ENCODE measurements at places on chromosomes 7 and 10.

DNA sequence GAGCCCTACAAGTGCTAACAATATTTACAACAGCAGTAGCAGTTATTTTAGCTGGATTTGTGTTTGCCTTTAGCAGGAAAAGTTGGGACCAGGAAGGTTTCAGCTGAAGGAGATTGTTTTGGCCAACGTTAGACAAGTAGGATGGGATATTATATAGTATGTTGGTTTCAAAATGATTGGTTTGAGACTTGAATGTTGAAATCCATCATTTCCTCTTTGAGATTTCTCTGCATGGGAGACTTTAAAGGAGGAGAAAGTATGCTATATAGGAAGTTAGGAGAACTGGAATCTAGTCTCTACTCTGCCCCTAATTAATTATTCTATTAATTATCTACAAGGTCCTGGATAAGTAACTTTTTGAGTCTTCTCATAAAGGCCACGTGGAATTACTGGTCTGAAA lies 263.8 kb downstream of the PTEN start:
- no peak for DNase-seq

DNA sequence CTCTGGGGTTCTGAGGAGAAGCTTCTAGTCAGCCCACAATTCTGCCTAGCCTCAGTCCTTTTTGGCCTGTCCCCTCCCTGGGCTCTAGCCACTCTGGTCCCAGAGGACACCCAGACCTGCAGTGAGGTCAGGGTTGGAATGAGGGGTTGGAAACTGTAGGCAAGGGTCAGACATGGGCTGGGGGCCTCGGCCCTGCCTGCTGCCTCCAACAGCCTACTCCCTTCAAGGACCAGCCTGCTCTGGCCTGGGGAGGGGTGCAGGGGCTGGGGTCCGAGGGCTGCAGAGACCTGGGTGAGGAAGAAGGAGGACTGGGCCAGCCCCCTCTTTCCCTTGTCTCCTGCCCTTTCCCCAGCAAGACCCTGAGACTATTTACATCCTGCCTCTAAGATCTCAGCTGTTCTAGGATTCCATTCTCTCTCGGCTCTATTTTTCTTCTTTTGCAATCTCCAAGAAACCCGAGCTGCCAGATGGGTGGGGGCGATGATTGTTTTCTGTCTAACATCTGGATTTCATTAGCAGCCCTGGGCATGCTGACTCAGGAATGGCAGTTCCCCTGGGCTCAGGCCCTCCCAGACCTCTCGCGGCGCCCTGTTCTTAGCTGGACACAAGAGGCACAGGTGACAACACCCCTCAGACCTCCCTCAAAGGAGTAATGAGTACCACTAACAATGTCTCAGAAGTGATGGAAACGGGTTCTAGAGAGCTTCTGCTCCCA lies 23.1 kb downstream of the ZCCHC24 start:
- peak; percentile 95 for DNase-seq

DNA sequence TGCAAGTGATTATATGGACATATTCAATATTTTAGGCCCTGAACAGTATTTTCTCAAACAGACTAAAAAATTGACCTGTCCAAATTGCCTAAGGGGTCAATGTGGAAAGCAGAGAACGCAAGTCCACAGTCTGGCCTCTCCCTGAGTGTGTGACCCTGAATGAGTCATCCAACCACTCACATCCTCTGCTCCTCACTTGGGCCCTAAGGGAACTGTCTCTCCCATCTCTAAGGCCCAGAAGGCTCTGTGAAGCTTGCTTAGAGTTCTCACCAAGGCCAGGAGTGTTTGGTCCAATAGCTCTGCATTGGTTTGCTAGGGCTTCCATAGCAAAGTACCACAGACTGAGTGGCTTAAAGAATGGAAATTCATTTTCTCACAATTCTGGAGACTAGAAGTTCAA lies 155.1 kb downstream of the LSM5 start:
- DNase-seq, result no peak

DNA sequence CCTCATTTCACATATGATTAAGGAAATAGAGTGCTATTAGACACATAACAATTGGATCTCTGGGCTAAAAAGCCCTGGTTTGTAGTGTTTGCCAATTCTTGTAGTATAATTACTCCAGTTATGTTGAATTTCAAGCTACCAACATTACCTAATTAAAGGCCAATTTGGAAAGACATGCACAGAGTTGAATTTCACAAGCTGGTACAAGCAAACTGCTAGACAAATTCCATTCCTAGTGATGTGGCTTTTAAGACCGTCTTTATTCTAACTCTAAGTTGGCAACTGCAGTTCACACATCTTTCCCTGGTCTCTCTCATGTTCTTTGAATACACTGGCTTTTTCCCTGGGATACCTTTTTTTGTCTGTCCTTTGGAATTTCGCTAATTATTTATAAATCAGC lies 384.1 kb upstream of the CNTNAP2 start:
- DNase-seq, result no peak

GRCh38 chr10:127866276-127867013 lies 26.3 kb downstream of the CLRN3 start:
- no peak for DNase-seq

GRCh38 chr10:32163071-32163761 lies 107.0 kb upstream of the KIF5B start:
- DNase-seq, result peak; percentile 14

DNA sequence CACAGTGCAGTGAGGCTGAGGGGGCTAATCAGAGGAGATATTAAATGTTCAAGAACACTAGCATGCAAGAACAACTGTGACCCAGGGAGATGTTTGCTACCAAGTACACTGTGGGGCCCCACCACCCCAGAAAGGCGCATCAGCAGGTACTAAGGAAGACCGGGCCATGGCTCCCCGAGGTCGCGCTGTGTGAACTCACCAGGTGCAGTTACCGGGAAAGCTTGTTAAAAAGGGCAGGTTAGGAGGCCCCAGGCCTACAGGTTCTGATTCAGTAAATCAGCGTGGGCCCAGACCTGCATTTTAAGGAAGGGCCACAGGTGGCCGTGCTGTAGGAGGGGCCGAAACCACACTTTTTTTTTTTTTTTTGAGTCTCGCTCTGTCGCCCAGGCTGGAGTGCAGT lies 54.6 kb downstream of the TMEM209 start:
- no peak for DNase-seq

DNA sequence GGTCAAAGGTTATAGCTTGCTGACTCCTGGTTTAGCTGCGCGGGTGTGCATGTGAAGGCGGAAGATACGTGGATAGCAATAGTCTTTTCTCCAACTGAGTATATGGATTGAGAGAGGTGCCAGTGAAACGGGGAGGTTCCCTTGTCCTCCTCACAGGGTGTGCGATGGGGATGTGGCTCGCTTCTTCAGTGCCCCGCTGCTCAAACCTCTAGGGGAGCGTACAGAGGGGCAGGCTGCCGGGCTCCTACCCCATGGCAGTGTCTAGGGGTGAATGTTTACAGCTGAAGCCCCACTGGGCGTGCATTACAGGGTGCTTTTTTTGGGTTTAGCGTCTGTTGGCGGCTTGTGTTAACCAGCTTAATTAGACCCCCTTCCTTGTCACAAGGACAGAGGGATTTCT lies 438.5 kb downstream of the CCSER2 start:
- DNase-seq, result no peak

GRCh38 chr7:155000795-155001194 lies 2.1 kb downstream of the PAXIP1 start:
- no peak for DNase-seq

DNA sequence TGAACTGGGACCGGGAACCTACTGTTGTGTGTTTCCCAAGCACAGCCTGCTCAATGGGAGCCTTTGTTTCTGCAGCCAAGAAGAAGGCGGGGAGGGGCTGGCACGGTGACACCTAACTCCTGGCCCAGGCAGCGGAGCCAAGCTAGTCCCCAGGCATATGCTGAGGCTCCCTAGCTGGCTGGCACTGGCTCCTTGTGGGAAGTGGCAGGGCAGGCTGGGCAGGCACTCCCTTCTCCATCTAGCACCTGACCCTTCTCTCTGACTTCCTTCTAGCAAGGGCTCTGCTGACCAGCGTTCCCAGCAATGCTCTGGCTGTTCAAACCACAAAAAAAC lies 325.0 kb downstream of the PLXNA4 start:
- no peak for DNase-seq
